NCI-H460 (cell line): ENCODE measurements at places on chromosomes 1 and 21.

DNA sequence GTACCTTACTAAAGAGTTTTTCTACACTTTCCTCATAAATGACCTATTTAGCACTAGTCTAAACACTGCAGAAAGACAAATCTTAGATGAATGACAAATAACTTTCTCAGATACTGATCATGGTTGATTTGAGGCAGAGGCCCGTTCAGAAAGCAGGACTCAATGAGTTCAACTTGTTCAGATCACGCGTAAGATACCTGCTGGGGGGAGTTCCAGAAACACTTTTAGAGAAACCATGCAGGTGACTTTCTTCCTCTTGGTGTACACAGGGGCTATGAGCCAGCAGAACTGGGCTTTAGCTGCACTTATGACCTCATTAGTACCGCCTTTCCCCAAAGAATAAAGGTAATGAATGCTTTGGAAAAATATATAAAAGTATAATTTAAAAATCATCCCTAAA, 38.8 kb upstream of the TTC39A start:
- DNase-seq: no peak

- DNase-seq: no peak
Measured at GRCh38 chr1:60108196-60108595, 34.6 kb upstream of the C1orf87 start.

GRCh38 chr1:40078512-40079333, 18.3 kb downstream of the PPT1 start:
- peak; percentile 63 for DNase-seq

GRCh38 chr1:229066591-229066990, 204.3 kb upstream of the RAB4A start:
- DNase-seq: no peak

- no peak for DNase-seq
Measured at GRCh38 chr1:34362949-34363348, 186.2 kb downstream of the C1orf94 start.
